ENCODE measurements at places on chromosomes 4 and X. TPM values are rescaled to one million over a fixed set of nuclear protein-coding genes. Genes with fewer than 3 reads are reported as not detected.

RPL39 gene
- total RNA-seq: 2,019 TPM

WNK3 gene
- 0.96 TPM for total RNA-seq

NLGN4X gene
- total RNA-seq: 36.6 TPM

FAM9C gene
- total RNA-seq: not detected

MAP7D2 gene
- total RNA-seq: 1.6 TPM

JCHAIN gene
- total RNA-seq: not detected

DCAF12L2 gene
- total RNA-seq: not detected

COX7B2 gene
- not detected for total RNA-seq

SLIT2 gene
- total RNA-seq: 0.78 TPM

TMPRSS11D gene
- not detected for total RNA-seq

MOB1B gene
- 2.6 TPM for total RNA-seq

ARX gene
- total RNA-seq: not detected

- DNase-seq: no peak
These were observed 40.3 kb downstream of the ATP11C start for GRCh38 chrX:139892512-139892911.

DNA sequence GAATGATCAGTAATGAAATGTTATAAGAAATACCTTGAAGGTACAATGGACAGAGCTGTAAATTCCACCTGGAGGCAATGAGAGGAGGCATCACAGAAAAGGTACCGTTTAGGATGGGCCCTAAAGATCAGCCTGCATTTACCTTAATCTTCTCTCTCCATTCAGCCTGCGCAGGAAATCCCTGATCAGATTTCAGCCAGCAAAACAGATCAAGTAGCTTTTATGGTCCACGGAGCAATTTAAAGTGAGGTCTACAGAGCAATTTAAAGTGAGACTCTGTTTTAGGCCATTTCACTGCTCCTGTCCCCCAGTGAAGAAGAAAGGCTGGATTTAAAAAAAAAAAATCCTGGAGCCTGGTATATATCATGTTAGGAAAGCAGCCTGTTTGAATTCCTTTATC is 195.1 kb upstream of the VCX start:
- no peak for DNase-seq

- DNase-seq: peak; percentile 25
These were observed 7.3 kb downstream of the TREX2 start for GRCh38 chrX:153438532-153438931.

- DNase-seq: no peak
These were observed 5.7 kb downstream of the S100P start for GRCh38 chr4:6699388-6699787.

DNA sequence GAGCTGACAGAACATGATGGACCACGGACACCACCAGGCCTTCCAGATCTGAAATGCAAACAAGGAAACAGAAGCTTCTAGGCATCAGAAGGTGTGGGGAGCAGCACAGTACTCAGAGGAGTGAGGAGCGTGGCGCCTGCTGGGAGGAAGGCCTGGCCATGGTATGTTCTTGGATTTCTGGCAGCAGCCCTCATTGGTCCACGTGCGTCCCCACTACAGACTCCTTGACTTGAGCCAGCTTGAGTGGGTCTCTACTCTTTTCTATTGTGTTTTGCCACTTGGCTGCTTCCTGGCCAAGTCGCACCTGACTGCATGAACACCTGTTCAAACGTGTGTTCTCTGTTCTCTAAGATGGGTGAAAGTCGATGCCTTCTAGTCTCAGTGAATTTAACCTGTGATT is 18.0 kb downstream of the ZNF275 start:
- DNase-seq: no peak

DNA sequence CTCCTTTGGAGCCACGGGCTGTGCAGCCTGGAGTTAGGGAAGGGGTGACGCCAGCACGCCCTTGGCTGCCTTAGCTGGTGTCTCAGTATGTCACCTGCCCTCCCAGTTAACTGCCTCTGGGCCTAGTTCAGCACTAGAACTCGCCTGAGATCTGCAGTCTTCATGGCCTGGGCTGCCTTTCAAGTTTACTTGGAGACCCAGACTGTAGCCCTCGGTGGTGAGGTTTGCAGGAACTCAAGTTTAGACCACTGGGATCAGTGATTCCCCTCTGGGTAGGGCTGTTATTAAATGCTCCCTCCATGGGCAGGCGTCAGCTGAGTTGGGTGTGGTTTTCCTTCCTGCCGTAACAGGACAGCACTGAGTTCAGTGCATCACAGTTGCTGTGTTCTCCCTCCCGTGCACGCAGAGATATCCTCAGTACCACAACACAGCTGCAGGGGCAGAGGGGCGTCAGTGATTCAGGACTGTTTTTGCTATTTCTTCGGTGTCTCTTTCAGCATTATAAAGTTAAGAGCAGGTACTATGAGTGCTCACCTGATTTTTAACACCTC is 30.5 kb downstream of the PLAC8 start:
- DNase-seq: no peak

GRCh38 chrX:130594453-130594916 is 192.7 kb downstream of the RBMX2 start:
- no peak for DNase-seq

GRCh38 chr4:5719350-5720055 is 8.5 kb downstream of the EVC start:
- DNase-seq: peak; percentile 55

DNA sequence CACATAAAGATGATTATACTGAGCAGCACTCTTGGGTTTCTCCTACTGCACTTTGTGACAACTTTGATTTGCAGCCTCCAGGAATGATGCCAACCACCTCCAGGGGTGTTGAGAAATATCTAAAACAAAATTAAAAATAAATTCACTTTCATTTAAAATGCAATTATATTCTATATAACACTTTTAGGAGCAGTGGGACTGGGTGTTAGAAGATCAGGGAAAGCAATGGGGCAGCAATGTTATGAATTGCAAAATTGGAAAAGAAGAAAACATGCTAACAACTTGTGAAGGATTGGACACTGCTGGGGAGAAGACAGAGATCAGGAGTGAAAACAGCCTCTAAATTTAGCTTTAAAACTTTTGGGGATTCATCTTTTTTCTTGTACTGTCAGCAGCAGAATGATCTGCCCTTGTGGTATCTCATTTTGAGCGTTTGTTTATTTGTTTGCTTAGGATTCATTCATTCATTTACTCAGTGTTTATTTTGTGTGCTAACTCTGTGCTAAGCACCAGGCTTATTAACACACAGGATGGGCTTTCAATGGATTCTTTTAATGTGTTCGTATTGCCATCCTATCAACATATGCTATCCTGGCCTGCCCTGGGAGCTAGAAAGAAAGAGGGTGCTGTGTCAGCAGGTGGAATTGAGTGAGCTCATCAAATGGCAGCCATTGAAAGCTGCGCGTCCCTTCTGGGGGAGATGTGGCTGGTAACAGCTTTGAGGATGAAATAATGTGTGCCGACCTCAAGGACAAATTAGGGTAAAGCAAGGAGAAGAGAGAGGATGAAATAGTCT is 96.5 kb downstream of the FRMPD4 start:
- no peak for DNase-seq

- no peak for DNase-seq
These were observed 99.1 kb upstream of the ADAD1 start for GRCh38 chr4:122279670-122280069.

DNA sequence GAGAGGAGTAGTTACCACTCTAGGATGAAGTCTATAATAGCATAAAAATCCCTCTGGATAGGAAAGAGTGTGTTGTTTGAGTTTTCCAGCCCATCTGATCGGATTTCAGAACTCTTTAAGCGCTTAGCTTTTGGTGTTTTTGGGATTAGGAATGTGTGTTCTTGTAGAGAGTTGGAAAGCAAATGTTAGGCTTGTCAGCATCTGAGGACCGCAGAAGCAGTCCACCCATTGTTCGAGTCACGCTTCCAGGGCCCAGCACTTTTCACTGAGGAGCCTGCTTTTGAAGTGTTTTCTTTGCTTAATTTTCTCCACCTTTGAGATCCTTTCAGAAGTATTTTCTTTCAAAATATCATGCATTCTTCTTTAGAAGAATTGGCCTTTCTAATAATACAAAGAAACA is 306.2 kb downstream of the TENM3 start:
- DNase-seq: no peak

DNA sequence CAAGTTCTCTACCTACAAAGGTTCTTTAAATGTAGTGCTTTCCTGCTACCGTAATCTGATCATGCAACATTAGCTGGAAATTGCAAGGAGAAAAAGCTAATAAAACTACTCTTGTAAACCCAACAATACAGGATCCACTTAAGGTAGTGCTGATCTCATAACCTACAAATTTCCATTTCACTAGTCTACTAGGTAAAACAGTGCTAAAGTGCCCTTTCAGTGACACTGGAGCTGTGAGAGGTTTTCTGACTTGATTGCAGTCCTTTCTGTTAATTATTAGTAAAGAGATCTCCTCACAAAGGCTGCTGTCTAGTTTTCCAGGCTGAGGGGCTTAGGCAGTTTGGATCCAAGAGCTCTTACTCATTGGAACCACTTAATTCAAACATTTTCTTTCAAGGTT is 1118.7 kb downstream of the SH3BGRL start:
- DNase-seq: peak; percentile 1

DNA sequence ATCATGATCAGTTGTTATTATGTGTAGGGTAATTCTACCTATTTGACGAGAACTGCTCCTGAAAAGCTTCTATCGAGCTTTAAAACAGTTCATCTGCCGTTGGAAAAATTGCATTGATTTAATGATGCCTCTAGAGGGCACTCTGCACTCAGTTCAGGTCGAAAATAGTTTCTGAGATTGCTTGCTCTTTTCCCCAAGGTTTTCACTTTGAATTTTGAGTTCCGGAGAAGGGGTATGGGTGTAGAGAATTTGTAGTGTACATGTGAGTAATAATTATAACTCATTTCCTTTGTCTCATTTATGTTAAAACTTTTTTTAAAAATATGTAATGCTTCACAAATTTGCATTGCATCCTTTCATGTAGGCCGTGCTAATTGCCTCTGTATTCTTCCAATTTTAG is 28.4 kb upstream of the TNIP3 start:
- DNase-seq: peak; percentile 7

- no peak for DNase-seq
These were observed 30.9 kb downstream of the LRPAP1 start for GRCh38 chr4:3501126-3501824.

GRCh38 chrX:53685711-53686110 is 808 bp downstream of the HUWE1 start:
- DNase-seq: no peak

- DNase-seq: no peak
These were observed 46.7 kb downstream of the RUFY3 start for GRCh38 chr4:70768301-70768948.

- no peak for DNase-seq
These were observed 372.2 kb downstream of the INPP4B start for GRCh38 chr4:142473960-142474338.

DNA sequence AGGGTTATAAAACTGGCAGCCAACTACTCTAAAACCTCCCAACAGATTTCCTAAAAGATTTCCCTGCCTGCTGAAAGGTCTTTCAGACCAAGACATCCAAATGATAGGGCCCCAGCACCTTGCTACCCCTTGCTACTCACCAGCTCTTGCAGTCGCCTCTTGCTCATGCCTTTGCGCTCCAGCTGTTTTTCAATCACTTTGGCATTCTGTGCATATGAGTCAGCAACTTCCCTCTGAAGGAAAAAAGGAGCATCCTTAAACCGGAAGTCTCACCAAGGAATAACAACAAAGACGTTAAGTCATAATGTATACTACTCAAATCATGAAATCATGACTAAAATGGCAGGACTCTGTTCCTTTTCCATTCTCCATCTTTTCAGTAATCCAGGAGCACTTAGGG is 24.0 kb downstream of the STEEP1 start:
- peak; percentile 49 for DNase-seq

GRCh38 chrX:8960957-8961468 is 72.9 kb downstream of the FAM9B start:
- DNase-seq: no peak

- DNase-seq: no peak
These were observed 161.2 kb upstream of the AMOT start for GRCh38 chrX:113001836-113002235.

GRCh38 chr4:155952501-155952901 is 1.2 kb downstream of the CTSO start:
- DNase-seq: peak; percentile 16

DNA sequence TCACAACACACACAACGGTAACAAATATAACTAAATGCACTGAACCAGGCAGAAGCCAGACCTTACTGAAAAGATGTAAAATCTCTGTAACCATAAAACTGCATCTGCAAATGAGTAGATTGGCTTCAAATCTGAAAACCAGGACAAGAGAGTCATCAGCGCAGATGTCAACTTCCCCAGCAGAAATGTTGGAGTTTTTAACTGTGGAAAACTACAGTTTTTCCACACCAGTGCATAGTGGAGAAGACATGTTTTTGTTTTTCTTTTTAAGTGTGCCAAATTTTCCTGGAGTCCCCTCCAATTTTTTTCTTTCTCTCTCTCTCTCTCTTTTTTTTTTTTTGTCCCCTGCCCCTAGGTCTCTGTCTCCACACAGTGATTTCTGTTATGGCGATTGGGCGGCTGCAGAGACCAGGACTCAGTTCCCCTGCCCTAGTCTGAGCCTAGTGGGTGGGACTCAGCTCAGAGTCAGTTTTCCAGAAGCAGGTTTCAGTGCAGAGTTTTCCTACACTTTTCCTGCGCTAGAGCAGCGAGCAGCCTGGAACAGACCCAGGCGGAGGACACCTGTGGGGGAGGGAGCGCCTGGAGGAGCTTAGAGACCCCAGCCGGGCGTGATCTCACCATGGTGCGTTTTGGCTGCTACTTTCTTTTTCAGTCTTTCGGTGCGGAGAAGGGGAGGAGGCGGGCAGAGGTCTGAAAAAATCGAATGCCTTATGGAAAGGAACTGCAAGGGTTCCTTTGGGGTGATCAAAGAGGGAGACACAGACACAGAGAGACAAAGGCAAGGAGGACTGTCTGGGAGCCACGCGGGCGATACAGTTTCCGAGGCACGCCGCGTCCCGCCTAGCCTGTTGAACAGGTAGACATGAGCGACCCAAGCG is at the start of gene GUCY1A1:
GUCY1A1 (plus strand) TSS at position 505 of the 878 bp plus-strand sequence. CDS start 30,020 bp downstream, outside the sequence.
- DNase-seq: peak; percentile 82

- peak; percentile 23 for DNase-seq
These were observed 687 bp downstream of the CDK16 start for GRCh38 chrX:47218920-47219815.

- no peak for DNase-seq
These were observed 30.7 kb upstream of the ATP6AP2 start for GRCh38 chrX:40550066-40550465.

GRCh38 chrX:154059729-154060245 is 37.7 kb downstream of the MECP2 start:
- DNase-seq: no peak

GRCh38 chr4:91830681-91831395 is 472.9 kb upstream of the GRID2 start:
- no peak for DNase-seq

DNA sequence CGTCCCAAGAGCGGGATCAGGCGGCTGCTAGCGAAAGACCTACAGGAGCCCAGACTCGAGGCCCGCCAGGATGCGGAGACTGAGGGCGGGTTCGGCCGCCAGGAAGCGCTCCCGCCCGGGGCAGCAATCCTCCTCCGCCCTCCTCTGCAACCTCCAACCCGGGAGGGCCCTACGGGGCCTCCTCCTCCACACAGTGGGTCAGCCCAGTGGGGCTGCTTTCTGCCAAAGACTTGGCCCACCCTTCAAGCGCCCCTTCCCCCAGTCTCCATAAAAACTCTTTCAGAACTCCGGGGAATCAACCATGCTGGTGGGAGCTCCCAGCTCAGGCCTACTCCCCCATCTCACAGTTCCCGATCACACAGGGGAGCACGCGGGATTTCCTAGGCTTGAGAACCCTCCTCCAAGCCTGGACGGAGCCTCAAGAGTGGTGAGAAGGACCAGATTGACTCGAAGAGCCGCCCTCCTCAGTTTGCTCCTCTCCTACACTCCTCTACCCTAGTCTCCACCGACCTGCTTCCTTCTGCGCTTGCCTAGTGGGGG is 77.5 kb downstream of the RLIM start:
- DNase-seq: no peak

- no peak for DNase-seq
These were observed 40.0 kb upstream of the SMARCA5 start for GRCh38 chr4:143473334-143474126.

Data from Caki2 (cell line).